ENCODE measurements at places on chromosomes 7 and 10.

GRCh38 chr7:43199371-43200160 is 87.1 kb downstream of the HECW1 start:
- DNase-seq = no peak

DNA sequence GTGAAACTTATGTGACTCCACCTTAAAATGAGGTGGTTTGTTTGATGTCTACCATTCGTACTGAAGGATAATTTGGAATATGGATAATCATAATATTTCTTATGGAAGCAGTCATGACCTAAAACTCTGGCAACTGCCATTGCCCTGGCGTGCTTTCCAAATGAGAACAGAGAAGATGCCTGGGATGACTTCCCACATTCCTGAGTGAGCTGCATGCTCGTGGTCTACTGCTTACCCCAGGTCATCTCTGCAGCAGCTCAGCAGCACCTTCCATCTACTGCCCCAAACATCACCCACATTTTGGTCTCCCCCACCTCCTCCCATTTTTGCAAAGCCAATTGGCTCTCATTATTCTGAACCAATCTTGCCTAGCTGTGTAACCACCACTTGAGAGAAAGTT is 40.1 kb downstream of the LYZL1 start:
- DNase-seq = no peak

- DNase-seq = no peak
Observed at GRCh38 chr7:85765698-85766298, 578.9 kb upstream of the SEMA3D start.

GRCh38 chr7:90668992-90669391 is 72.9 kb downstream of the CDK14 start:
- no peak for DNase-seq

DNA sequence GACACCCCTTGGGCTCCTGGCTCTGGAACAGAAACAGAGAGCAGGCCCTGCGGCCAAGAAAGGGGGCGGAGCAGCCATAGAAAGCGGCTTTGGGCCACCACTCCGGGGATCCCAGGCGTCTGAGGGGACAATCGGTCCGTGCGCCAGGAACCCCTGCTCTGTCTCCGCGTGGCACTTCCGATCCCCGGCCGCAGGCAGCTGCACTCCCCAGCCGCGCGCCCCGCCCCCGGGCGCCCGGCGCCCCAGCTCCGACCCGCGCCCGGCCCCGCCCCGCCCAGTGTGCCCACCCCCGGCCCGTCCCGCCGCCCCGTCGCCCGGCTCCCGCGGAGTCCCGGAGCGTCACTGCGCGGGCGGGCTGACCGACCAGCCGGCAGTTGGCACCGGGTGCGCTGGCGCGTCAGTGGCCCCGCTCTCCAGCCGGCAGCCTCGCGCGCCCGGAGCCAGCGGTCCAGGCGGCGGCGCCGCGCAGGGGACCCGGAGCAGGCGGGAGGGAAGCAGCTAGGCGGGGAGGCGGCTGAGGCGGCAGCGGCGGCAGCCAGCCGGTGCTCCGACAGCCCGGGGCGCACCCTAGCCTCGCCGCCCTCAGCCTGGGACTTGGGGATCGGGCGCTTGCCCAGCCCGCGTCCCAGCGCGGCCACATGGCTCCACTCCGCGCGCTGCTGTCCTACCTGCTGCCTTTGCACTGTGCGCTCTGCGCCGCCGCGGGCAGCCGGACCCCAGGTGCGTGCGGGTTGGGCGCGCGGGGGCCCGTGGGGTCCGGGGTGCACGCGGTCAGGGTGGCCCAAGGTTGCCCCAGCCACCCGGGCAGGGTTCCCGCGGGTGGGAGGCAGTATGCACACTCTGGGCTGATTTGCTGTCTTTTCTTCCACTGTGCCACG is at the start of gene ADAMTS14:
Gene ADAMTS14 (plus strand): TSS at position 342 of the 878 bp plus-strand sequence. CDS start 297 bp downstream, at position 639.
- no peak for DNase-seq

DNA sequence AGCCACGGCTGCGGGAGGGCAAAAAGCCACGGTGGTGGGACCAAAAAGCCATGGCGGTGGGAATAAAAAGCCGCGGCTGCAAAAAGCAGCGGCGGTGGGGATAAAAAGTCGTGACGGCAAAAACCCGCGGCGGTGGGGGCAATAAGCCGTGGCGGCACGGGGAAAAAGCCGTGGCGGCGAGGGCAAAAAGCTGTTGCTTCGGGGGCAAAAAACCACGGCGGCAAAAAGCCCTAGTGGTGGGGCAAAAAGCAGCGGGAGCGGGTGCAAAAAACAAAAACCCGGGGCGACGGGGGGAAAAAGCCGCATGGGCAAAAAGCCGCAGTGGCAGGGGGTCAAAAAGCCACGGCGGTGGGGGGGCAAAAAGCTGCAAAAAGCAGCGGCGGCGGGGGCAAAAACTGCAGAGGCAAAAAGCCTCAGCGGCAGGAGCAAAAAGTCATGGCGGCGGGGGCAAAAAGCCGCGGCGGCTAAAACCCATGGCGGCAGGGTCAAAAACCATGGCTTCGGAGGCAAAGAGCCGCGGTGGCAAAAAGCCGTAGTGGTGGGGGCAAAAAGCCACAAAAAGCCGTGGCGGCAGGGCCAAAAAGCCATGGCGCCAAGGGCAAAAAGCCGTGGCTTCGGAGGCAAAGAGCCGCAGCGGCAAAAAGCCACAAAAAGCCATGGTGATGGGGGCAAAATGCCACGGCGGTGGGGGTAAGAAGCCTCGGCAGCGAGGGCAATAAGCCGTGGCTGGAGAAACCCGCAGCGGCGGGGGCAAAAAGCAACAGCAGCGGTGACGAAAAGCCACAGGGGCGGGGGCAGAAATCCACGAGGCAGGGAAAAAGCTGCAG is 525.8 kb downstream of the ZNF33B start:
- DNase-seq = no peak

GRCh38 chr7:141610671-141611070 is 59.5 kb downstream of the AGK start:
- peak; percentile 28 for DNase-seq

- DNase-seq = no peak
Observed at GRCh38 chr10:58104351-58104751, 163.3 kb downstream of the IPMK start.

GRCh38 chr7:146397141-146397540 is 280.5 kb downstream of the CNTNAP2 start:
- no peak for DNase-seq

DNA sequence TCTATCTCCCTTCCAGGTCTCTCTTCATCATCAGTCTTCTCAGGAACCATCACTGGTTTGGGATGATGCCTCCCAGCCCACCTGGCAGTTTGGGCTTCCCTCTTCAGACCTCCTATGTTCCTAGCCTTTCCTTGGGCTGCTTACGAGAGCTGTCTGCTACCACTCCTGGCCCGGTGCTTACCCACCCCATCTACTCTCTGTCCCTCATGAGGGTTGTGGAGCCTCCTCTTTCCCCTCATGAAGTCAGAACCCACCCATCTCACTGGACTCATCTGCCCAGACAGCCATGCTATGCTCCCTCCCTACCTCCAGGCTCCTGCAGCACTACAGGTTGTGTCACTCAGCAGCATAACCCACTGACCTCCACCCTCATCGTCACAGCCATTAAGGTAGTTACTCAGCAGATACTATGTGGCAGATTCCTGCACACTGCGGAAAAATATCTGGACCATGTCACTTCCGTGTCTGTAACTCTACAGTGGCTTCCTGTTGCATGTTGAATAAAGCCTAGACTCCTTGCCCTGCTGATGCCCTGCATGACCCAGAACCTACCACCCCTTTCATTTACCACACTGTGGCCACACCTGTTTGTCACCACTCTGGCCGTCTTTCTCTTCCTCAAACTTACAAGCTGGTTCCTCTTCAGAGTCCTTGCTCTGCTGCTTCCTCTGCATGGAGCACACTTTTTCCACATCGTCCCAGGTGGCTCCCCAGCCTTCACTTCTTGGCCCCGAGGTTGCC is 2.0 kb downstream of the DBNL start:
- no peak for DNase-seq

GRCh38 chr10:68647672-68648341 is 73.2 kb upstream of the CCAR1 start:
- no peak for DNase-seq
